Hypothalamus (tissue), 51 donors: ENCODE measurements at places on chromosomes 4 and X.

GRCh38 chrX:153818571-153819383, 11.6 kb downstream of the PDZD4 start:
- no peak for DNase-seq

GRCh38 chr4:56907489-56908205, at the start of gene REST:
Gene REST, plus strand, starts transcription at chr4:56907900. Its CDS starts 2,739 bp downstream, at chr4:56910639.
- DNase-seq: peak; percentile 19

DNA sequence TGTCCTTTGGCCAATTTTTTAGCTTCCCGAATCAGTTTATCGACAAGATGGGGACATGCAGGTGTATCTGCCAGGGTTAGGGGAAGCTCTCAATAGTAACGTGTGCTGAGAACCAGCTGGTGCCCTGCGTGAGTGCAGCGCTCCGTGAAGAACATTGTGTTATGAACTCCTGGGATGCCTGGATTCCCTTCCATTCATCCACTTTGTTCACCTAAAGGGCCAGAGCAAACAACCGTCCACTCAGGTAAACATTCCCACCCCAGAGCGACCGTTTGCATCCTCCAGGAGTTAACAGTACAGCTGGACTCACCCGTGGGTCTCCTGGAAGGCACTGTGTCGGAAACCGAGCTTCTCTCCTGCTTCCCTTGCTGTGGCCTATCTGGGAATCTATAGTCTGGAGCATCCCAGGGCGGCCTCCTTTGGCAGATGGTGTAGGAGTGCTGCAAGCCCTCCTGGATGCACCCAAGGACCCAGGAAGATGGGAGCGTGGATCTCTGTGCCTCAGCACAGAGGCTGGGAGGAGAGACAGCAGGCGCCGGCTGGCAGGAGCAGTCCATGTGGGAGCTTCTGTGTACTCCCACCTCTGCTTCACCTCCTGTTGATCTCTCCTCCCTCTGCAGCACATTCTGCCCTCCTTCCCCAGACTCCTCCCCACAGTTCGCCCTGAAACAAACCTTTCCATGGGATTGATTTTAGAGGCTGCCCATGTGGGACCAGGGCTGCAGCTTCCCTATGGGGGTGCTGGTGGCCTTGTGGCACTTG, 62.7 kb downstream of the SHROOM2 start:
- DNase-seq: no peak

- no peak for DNase-seq
Measured at GRCh38 chrX:53089224-53089842, 4.6 kb upstream of the KANTR start.

- no peak for DNase-seq
Measured at GRCh38 chr4:168293386-168293975, 25.1 kb downstream of the DDX60 start.

GRCh38 chrX:28880136-28880535, 292.9 kb downstream of the IL1RAPL1 start:
- DNase-seq: no peak

DNA sequence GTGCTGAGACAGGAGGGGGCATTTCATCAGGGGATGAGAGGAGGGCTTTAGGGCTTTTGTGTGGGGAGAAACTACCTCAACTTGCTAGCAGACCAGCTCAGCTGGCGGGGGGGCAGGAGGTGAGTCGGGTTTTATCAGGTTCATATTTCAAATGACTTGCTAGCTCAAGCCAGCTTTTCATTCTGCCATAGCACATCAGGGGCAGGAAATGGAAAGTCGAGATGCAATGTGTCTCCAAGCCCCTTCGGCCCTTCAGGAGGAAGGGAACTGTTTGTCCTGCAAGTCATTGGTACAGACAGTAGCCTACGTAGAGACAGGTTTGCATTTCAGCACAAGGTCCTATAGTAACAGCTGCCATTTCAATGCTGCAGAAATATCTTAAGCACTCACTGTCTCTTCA, 194.1 kb downstream of the PTTG2 start:
- DNase-seq: no peak

GRCh38 chr4:138005486-138005885, 236.7 kb downstream of the SLC7A11 start:
- no peak for DNase-seq

- no peak for DNase-seq
Measured at GRCh38 chr4:186871856-186872255, 148.2 kb upstream of the FAT1 start.

DNA sequence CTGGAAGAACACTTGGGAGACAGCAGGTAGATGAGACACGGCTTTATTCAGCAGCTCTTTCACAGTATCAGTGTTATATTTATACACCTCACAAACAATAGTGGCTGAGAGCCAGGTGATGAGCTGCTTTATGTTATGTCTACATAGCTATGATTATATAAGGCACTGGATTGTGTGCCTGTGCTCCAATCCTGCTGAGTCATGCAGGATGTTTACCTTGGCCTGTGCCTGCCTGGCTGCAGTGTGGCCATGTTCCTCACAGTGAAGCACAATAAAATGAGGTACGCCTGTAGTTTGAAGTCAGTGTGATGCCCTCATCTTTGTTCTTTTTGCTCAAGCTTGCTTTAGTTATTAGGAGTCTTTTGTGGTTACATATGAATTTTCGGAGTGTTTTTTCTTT, 31.3 kb downstream of the CXCL13 start:
- DNase-seq: no peak

DNA sequence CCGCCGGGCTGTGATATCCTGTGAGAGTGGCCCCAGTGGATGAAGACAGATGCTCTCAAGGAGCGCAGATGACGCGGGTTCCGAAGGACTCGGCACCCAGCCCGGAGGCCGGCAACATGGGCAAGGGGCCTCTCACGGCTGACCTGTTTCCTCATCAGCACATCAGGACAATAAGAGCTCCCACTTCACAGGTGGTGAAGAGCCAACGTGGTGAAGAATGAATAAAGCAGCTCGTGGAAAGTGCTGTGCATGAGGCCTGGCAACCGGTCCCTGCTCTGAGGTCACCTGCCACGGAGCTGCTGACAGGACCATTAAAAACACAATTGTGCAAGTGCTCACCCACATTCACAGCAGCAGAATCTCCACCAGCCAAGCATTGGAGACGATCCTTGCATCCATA, 22.9 kb downstream of the ABLIM2 start:
- DNase-seq: no peak

GRCh38 chrX:70289168-70289792, 447 bp downstream of the PDZD11 start:
- no peak for DNase-seq

DNA sequence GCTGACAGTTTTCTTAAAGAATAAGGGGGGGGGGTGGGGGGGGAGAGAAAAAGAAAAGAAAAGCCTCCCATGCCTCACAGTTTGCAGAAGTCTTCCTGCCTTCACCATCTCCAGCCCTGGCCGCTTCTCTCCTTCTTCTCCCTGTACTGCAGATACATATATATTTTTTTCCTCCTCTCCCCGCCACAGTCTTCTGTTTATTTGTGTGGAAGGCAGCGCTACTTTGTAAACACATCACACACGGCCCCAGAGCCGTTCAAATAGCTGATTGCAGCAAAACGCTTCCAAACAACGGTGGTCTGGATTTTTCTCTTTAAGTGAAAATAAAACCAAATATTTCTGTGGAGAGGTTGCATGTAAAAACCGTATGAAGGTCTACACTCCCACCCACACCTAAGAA, 732 bp downstream of the NLGN4X start:
- DNase-seq: no peak

GRCh38 chr4:183173580-183174526, 74.8 kb downstream of the WWC2 start:
- no peak for DNase-seq

DNA sequence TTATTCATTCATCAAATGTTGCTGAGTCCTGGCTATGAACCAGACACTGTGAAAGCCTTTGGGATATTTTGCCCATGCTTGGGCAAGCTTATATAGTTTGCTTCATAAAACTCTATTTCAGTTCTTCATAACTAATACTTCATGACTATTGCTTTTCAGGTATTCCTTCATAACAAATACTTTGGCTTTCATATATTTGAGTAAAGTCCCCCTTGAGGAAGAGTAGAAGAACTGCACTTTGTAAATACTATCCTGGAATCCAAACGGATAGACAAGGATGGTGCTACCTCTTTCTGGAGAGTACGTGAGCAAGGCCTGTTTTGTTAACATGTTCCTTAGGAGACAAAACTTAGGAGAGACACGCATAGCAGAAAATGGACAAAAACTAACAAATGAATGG, 1.7 kb upstream of the AFP start:
- no peak for DNase-seq

GRCh38 chrX:105173071-105173470, 47.4 kb downstream of the TEX13A start:
- no peak for DNase-seq

DNA sequence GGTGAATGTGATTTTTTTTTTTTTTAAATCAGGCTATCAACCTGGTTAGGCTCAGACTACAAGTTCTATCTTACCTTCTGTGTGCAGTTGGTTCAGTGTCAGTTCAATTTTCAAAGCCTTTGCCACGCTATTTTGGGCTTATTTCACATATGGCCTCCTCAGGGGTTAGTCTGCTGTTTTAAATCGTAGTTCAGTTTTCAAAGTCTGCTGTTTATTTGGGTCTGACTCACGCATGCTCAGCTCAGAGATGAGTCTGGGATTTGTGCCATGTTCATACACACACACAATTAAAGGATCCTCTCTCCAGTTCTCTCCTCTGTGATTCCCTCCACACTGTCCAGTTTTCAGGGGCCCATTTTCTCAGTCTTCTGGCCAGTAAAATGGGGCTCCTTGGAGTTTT, 32.3 kb upstream of the ZFX start:
- DNase-seq: no peak

- no peak for DNase-seq
Measured at GRCh38 chrX:41332005-41332404, 2.0 kb upstream of the DDX3X start.
